ENCODE measurements at places on chromosomes 2 and 18. TPM values are rescaled to one million over a fixed set of nuclear protein-coding genes. Genes with fewer than 3 reads are reported as not detected.

DNA sequence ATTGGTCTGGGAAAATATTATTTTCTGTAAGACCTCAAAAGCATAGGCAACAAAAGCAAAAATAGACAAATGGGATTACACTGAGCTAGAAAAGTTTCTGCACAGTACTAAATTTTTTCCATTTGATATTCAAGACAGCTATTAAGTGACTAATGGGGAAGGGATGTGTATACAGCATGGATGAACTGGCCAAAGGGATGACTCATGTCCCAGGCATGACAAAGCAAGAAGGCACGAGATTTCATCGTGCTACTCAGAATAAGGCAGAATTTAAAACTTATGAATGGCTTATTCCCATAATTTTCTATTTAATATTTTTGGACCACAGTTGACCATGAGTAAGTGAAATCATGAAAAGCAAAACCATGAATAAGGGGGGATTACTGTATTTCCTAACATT lies 1250.1 kb upstream of the GYPC start:
- DNase-seq: no peak

GRCh38 chr2:38274286-38275276 lies 102.5 kb downstream of the ATL2 start:
- DNase-seq: no peak

DNA sequence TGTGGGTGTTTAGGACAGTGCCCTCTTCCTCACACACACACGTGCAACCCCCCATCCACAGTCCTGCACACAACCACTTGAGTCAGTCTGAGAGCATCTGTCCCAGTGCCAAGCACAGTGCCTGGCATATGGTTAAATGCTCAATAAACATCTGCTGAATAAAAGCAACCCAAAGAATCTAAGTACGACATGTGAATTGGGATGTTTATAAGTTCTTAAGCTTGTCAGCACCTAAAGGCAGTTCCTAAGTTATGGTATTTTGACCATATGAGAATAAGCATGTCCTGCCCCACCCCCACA lies 37.8 kb downstream of the CAPN13 start:
- no peak for DNase-seq

The GNAL gene
- total RNA-seq: 5.1 TPM

The FEV gene
- total RNA-seq: not detected
